Activated T-helper 9 cell treated with anti-CD3 and anti-CD28 coated beads, Interleukin-2, amount 50 U/mL, for 16 hours (primary cell): ENCODE measurements at places on chromosomes 4 and X.
A peak's percentile ranks its signal among the peaks of the same experiment; 100 is the strongest.

DNA sequence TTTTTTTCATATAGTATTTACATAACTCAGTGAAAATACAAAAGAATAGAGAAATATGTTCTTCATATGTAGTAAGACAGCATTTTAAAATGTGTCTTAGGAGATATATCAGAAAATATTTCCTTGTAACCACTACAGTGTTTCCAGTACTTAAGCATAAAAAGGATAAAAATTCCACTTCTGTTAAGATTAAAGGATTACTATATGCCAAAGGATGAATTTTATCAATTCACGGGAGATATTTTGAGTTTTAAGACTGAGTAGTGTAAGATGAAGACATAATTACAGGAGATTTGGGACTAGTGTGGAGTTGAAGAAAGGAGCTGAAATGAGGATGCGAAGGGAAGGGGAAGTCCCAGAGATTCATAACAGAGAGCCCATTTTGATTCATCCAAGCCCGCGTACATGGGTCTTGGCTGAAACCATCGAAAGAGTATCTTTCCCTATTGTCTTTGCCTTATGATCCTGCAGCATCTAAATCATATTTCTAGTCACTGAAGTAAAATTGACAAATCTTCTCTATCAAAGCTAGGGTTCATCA, 58.7 kb downstream of the MAD2L1 start:
- no peak for DNase-seq

GRCh38 chrX:22486296-22486695, 213.6 kb downstream of the CBLL2 start:
- DNase-seq, result no peak

- no peak for DNase-seq
These were observed at the start of gene BEND4 for GRCh38 chr4:42152507-42153504. Gene BEND4 (minus strand): TSS chr4:42152655. CDS start chr4:42152143, 512 bp downstream.

DNA sequence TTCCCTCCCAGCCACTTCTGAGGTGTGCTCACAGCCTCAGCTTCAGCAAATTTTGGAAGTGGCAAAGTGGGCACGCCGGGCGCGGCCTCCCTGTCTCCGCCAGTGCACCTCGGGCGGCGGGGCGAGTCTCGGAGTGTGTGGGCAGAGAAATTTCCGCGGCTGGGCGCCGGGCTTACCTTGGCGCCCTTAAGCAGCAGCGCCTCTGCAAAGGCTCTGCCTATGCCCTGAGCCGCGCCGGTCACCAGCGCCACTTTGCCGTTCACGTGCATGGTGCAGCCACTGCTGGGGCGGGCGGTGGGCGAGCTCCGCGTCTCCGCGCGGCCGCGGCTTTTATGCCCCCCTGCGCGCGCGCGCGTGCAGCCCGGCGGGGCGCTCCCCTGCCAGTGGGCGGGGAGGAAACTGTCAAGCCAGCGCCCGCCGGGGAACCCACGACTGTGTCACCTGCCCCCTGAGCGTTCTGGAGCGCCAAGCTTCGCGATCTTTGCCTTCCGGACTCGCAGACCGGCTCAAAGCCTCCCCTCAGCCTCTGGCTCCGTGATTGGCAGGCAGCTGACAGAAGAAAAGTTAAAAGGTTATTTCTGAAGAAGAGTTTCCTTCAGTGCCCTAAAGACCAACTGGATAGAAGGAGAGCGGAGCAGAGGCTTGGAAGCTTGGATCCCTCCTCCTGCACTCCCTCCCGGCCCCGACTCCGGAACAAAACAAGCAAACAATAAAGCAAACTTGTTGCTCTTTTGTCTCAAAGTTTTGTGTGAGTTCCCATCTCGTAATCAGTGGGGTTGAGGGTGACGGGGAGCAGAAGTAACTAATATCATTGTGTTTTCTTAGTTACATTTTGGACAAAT, at the start of gene HPGD:
Gene HPGD (minus strand): TSS at position 306 of the 842 bp plus-strand sequence. CDS start 37 bp downstream, at position 269.
- DNase-seq, result peak; percentile 42

DNA sequence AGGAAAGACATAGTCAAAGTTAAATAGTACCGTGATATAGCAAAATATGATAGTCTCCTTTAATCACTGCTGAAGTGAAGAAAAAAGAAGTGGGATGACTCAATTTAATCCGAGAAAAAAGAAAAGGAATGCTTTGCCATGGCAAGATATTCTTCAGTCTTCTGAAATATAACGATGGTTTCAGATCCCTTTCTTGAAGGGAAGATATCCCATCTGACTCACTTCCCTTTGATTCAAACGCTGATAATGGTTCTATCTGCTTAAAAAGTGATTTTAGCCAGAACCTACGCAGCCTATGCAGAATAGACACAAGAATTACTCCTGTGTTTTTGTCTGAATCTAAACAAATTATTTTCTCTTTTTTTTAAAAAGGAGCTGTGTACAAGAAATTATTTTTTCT, 68.1 kb upstream of the FTHL17 start:
- no peak for DNase-seq

DNA sequence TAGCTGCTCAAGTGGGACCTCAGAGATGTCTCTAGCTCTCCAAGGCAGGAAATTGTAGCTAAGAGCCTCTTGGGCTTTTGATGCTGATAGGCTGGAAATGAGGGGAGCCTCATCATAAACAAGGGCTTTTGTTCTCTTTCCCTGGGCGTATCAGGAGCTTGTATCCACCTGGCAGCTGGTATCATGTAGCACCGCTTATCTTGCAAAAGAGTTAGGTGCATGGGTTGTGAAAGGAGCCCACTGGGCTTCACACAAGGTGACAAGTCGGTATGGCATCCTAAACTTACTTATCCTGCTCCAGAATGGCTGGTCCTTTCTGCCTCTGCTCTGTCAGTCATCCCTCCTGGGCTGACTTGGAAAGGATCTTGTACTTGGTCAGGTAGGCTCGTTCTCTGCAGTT, 565.8 kb downstream of the GRXCR1 start:
- DNase-seq, result no peak

DNA sequence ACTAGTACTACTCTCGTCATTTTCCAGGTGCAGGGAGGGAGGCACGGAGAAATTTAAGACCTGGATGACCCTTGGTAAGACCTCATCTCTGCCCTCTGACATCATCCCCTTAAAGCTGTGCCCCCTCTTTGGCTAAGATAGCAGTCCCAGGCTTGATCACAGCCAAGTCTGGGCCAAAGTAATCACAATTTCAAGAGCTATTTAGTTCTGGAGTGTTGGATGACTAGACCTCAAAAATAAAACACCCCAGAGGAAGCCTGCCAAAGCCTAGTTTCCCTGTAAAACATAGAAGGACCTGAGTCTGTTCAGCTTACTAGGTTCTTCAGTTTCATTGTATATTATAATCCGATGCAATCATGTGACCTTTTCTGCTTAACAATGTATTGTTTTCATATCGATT, 144.6 kb upstream of the ARHGEF9 start:
- no peak for DNase-seq

- DNase-seq, result no peak
These were observed 21.2 kb downstream of the HERC3 start for GRCh38 chr4:88613417-88613875.

DNA sequence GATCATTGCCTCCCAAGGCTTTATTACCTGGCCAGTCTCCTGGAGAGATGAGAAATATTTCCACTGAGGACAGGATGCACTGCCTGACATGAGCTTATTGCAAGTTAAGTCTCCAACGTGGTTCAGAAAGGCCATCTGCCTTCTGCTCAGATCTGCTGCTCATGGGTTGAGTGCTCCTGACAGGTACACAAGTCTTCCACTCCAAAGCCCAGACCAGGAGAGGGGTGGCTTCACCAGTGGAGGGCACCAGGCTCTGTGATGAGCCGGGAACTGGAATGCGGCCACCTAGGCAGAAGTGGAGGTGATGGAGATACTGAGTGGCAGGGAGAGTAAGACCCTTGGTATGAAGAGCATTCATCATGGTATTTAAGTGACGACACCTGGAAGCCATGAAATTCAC, 79.5 kb upstream of the IRF2 start:
- no peak for DNase-seq

DNA sequence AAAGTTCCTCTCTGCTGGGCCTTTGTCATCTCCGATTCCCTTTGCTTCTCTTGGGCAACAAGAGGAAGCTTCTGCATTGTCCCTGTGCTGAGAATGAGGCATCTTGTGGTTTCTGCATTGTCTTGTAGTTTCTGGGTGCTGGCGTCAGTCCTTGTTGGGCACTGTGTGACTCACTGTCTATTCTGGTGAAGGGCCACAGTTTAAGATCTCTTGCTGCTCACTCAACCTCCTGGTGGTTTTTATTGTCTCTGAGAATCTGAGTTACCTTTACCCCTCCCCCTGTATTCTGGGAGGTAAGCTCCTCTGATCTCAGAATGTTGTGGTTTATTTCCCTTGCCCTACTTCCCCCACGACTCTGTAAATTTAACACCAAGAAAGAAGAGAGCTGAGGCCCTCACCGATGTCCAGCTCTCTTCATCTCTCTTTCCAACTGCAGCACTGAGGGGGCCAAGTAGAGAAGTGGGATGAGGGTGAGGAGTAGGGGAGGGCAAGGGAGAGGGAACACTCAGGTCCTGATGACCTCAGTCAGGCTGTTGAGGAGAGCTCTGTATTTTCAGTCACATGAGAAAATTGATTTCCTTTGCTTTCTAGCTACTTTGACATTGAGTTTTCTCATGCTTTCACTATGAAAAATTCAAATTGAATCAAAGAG, 441.6 kb upstream of the PITX2 start:
- no peak for DNase-seq

- DNase-seq, result no peak
These were observed 269.2 kb downstream of the HNRNPD start for GRCh38 chr4:82104578-82104977.

- peak; percentile 52 for DNase-seq
These were observed 26.1 kb downstream of the ACOX3 start for GRCh38 chr4:8414377-8414776.

- no peak for DNase-seq
These were observed 68.0 kb downstream of the TMA16 start for GRCh38 chr4:163562496-163562895.

DNA sequence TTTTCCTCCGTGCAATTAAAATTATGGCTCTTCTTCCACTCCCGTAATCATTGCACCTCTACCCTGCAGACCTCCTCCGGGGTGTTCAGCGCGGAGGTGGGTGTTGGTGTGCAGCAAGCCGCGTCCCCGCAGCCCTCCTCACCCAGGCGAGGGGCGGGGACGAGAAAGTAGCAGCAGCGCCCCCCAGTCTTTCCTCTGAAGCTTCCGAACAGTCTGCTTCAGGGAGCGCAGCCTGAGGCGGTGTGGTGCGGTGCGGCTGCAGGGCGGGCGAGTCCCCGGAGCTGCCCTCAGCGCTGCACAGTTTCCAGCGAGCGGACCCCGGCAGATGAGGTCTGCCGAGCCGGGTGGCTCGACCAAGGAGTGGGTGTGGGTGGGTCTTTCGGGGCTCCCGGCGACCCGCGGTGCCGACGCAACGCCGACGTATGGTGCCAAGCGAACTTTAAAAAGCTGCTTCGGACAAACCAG, at the start of gene FRAS1:
Gene FRAS1 (plus strand): TSS at position 189 of the 465 bp plus-strand sequence. CDS start 687 bp downstream, outside the sequence.
- no peak for DNase-seq

DNA sequence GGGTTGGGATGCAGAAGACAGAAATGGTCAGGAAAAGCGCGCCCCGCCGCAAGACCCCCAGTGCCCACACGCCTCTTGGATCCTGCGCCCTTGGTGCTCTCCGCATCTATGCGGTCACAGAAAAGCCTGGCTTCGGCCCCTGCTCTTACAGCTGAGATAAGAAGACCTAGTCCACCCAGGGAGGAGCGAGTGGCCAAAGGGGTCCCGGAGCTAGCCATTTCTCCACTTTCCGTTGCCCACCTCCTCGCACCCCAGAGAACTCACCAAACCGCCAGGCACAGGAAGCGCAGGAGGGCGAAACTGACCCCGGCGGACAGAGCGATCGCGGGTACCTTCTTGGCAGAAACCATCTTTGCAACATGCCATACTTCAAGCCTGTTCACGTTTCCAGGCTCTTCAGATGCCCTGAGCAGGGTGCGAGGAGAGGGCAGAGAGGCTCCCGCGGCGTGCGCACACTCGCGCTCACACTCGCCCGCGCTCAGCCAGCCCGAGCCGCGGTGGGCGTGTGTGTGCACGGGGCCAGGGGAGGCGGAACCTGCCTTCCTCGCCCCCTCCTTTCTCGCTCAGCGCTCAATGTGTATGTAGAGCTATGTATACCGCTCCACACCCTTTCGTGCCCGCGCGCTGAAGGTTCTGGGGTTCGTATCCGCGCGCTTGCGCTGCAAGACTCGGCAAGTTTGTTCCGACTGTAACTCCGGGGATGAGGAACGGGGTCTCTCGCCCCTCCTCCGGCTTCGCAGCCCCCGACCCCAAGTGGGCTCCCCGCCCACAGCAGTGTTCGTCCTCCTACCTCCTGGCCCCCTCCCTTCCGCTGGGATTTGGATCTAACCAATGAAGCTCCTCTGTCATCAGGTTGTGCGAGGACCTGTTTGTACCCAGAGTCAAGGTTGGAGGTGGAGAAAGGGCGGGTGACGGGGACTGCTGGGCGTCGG, at the start of gene GABRA4:
Gene GABRA4 (minus strand): TSS at position 507 of the 932 bp plus-strand sequence. CDS start 157 bp downstream, at position 350.
- DNase-seq, result no peak

- DNase-seq, result no peak
These were observed 73.1 kb downstream of the ADGRL3 start for GRCh38 chr4:61273233-61273632.

DNA sequence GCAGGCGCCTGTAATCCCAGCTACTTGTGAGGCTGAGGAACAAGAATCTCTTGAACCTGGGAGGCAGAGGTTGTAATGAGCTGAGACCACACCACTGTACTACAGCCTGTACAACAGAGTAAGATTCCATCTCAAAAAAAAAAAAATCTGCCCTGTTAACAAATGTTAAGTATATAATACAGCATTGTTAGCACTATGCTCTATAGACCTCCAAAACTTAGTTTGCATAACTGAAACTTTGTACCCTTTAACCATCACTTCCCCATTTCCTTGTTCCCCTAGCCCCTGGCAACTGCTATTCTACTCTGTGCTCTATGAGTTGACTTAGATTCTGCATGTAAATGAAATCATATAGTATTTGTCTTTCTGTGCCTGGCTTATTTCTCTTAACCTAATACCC, 76.7 kb downstream of the TAB3 start:
- DNase-seq, result no peak

DNA sequence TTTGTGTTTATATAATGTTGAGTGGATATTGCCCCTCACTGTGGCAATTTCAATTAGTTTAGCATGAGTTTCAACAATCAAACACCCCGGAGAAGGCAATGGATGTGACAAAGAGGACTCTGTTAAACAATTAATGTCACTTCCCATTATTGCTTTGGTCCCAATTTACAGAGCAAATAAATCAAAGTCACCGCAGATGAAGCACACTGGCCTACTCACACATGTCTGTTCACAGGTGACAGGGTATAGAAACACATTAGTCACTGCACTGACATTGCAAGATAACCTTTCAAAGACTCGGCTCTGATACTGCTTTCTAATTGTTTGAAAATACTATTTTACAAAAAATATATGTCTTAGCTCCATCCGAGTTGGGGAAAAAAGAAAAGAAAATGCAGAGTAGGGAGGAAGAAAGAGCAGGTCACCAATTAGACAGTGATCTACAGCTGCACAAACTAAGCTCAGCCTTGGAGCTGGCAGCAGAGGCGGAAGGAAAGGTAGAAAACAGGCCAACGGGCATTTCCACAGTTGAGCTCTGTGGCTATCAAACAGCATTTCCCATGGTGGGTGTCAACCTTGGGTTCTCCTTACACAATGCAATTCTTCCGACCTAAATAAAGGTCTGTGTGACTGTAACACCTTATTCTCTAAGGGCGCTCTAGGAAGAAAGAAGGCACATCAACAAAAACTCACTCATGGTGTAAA, 53.9 kb downstream of the PPARGC1A start:
- DNase-seq, result no peak
